ENCODE measurements at places on chromosomes 5 and 9.
A peak's percentile ranks its signal among the peaks of the same experiment; 100 is the strongest.

DNA sequence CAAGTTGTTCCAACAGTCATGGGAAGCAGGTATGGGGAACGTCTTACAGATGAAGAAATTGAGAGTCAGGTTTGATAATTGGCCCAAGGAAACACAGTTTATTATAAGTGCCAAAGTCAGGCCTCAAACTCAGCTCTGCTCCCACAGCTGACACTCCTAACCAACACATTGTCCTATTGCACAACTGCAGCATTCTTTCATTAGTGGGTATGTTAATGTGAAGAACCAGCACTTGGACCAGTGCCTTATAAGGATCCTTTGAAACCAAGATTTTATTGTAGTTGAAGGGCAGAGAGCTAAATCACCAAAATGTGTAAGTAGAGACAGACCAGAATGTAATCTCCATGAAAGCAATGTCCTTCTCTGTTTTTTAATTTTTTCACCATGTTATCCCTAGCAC is 56.1 kb downstream of the GRIA1 start:
- DNase-seq = no peak

GRCh38 chr9:110777196-110777875 is 108.7 kb downstream of the MUSK start:
- DNase-seq = no peak

DNA sequence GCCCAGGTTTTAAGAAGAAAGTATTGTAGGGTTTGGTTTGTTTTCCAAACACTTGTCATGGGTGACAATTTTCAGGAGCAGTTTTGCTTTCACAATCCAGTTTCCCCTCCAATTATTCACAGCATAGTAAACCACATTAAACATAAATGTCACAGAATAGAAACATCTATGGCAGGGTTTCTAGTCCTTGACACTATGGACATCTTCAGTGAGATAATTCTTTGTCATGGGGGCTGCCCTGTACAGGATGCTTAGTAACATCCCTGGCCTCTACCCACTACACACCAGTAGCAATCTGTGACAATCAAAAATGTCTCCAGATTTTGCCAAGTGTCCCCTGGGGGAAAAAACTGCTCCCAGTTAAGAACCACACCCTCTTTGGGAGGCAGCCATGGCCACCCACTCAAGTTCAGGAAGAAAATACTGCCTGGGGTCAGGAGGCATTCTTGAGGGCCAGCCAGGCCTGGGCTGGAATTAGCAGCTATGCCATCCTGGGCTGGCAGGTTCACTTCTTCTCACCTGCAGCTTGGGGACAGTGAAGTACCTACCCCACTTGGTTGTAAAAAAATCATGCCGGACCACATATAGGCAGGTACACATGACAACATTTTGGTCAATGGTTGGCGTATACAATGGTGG is 116.3 kb downstream of the HSD17B3 start:
- no peak for DNase-seq

DNA sequence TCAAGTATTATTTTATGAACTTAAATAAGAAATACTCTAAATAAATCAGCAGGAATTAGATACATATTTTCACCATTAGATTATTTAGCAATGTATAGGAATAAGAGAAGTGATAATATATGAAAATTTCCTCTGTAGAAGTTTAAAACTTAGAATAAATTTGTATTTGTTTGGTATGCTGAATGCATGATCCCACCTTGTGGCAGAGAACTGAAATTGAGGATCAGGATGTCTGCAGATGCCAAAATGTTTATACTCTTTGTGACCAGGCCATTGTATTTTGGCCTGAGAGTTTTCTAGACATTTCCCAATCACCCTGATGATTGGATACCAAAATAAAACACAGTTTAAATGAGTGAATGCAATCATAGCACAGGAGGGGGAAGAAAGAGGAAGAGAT is 6.3 kb downstream of the TYRP1 start:
- no peak for DNase-seq

DNA sequence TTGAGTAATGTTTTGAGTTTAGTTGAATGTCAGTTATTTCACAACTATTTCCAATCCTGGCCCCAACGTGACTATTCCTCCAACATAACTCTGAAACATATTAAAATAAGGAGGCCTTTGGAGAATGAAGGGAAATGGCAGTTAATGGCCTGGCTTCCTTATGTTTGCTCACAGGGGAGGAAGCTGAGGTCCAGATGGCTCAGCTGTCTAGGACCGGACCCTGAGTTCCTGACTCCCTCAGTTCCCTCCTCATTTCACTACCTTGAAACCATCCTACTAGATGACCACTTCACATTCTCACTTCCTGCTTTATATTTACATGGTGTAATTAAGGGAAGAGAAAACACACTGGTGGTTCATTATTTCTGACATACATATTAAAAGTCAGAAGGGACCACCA is 6.6 kb downstream of the OTULINL start:
- DNase-seq = peak; percentile 36

GRCh38 chr5:83029912-83030311 is 47.3 kb downstream of the TMEM167A start:
- DNase-seq = no peak

DNA sequence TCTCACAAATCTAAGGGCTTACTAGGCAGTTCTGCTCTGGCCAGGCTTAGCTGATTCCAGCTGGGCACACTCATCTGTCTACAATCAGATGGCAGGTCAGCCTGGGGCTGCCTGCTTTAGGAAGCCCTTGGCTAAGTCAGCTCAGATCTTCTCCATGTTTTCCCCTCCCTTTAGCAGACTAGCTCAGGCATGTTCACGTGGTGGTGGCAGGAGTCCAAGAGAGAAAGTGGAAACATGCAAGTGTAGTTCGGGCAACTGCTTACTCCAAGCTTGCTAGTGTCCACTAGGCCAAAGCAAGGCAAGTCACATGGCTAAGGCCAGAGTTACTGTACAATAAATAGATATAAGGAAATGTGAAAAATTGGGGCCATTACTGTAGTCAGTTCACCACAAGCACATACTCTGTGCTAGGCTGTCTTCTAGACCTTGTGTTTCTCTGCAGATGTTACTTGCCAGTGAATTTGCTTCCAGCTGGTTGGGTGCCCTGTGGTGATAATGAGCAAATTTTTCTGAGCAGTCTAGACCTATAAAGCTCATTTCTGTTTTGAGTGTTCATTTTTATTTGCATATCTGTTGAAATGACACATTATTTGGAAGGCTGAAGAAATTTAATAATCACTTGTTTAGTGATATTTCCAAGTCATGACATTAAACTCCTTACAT is 38.3 kb downstream of the RECK start:
- DNase-seq = no peak

Measured in AML-193 (cell line).